Mesothelial cell of epicardium (in vitro differentiated cells): ENCODE measurements at places on chromosomes 6 and 20. TPM values are rescaled to one million over a fixed set of nuclear protein-coding genes. Genes with fewer than 3 reads are reported as not detected.

DNA sequence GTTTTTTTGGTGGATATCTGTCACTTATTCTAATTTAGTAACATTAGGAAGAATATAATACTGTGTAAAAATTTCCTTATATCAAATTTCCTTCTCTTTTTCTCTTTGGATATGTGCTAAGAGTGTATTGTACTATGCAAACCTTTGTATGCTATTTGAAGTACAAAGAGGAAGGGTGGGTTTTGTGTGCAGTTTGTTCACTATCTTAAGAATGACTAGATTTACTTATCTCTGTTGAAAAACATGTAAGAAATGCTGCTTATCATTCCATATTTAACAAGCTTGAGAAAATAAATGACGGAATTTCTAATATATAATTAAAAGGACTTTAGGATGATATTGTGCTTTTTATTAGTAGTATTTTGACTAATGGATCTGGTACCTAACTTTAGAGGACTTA lies 13.1 kb downstream of the CD2AP start:
- no peaks in the 10 kb centered on the region for H3K27me3 ChIP-seq
- H3K4me1 ChIP-seq = peaks cover 24% of the 10 kb centered on the region
- no peak for DNase-seq

DNA sequence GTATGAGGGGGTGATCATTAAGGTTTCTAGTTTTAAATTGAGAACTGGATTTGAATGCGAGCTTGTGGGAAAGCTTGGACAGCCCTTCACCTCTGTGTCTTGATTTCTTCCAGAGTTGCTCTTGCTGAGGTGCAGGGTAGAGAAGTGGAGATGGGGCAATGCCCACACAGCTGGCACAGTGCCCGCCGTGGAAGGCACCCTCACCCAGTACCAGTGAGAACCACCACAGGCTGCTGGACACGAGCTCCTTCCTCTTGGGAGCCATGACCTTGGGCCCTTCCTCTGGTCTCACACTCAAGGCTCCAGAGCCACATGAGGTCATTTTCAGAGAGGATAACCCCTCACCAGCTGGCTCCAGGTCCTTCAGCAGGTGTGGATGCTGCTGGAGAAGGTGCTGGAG lies 67.3 kb downstream of the DACT2 start:
- peaks cover 23% of the 10 kb centered on the region for H3K4me1 ChIP-seq
- H3K27me3 ChIP-seq = peaks cover 15% of the 10 kb centered on the region
- DNase-seq = no peak
- H3K36me3 ChIP-seq = no peaks in the 10 kb centered on the region
- no peak overlapping the region for H3K4me3 ChIP-seq

- H3K4me3 ChIP-seq = no peak overlapping the region
- no peak for DNase-seq
- H3K4me1 ChIP-seq = peaks cover 6% of the 10 kb centered on the region
- H3K36me3 ChIP-seq = no peaks in the 10 kb centered on the region
- H3K27me3 ChIP-seq = peaks cover 5% of the 10 kb centered on the region
Observed at GRCh38 chr6:15827496-15828255, 164.8 kb upstream of the DTNBP1 start.

GRCh38 chr6:4370066-4370465 lies 234.7 kb upstream of the ECI2 start:
- H3K4me3 ChIP-seq = no peak overlapping the region
- DNase-seq = no peak
- peaks cover 6% of the 10 kb centered on the region for H3K4me1 ChIP-seq
- H3K27ac ChIP-seq = no peak overlapping the region

DNA sequence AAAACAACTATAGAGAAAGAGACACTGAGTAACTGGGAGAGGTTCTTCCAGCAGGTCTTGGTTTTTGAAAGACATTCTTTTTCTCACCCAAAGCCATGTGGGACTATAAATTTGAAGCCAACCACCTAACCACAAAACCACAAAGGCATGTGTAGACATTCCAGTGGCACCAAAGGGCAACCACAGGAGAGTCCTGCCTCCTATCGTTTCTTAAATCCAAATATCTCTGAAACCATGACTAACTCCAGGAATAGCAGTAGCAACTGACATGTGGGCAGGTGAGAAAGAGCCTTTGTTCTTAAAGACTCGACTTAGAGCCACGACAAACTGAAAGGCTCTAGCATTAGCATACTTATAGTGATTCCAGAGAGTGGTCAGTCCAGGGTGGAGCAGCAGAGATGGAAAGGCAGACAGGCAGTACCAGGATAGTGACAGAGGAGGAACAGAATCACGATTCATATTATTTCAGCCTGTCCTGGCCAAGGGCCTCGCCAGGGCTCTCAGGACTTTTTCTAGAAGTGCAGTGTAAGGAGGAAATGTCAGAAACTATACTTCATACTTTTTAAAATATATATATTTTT lies 9.4 kb upstream of the COL9A1 start:
- H3K4me1 ChIP-seq = peaks cover 34% of the 10 kb centered on the region
- H3K27ac ChIP-seq = no peak overlapping the region
- DNase-seq = no peak
- peaks cover 12% of the 10 kb centered on the region for H3K27me3 ChIP-seq

- DNase-seq = no peak
- peaks cover 45% of the 10 kb centered on the region for H3K4me1 ChIP-seq
- no peaks in the 10 kb centered on the region for H3K27me3 ChIP-seq
Observed at GRCh38 chr6:45558858-45559257, 181.1 kb upstream of the SUPT3H start.

DNA sequence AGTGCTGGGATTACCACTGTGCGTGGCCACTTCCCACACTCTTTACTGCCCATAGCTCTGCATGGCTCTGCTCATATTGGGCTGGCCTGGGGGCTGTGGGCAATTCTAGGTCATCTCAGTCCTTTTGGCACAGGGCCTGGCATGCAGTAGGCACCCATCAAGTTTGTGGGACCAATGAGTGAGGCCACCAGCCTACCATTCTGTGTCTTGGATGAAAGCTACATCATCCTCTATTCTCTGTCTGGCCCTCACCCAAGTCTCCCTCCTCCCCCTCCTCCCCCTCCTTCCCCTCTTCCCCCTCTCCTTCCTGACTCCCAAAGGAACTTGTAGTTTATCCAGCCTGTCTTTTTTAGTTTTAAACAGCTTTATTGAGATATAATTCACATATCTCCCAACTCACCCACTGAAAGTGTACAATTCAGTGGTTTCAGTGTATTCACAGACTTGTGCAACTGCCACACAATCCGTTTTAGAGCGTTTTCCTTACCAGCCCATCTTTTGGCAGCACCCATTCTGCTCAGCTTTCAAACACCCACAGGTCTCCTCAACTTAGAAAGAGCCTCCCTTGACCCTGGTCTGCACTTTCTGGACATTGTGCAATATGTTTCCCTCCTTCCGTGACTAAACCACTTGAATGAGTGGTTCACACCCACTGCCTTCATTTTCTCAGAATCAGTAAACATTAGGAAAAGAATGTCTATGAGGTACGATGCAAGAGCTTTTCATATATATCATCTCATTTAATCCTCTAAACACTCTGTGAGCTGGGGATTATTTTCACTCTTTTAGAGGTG lies 21.5 kb upstream of the MRPS18A start:
- no peak for DNase-seq
- no peaks in the 10 kb centered on the region for H3K36me3 ChIP-seq
- peak overlapping the region; percentile 57 for H3K27ac ChIP-seq
- peaks cover 58% of the 10 kb centered on the region for H3K4me1 ChIP-seq
- no peak overlapping the region for H3K4me3 ChIP-seq
- H3K27me3 ChIP-seq = peaks cover 12% of the 10 kb centered on the region

ZNF318 gene
- 26.9 to 29.0 TPM (median 28.1 TPM) in 3 replicates for total RNA-seq

BPI gene
- total RNA-seq = not detected in 3 replicates

TAGAP gene
- total RNA-seq = 0.16 to 0.32 TPM (median 0.24 TPM) in 3 replicates
